ENCODE measurements at places on chromosomes 7 and 10.

GRCh38 chr10:8035006-8035640 is 19.4 kb upstream of the GATA3 start:
- peak; percentile 67 for DNase-seq

DNA sequence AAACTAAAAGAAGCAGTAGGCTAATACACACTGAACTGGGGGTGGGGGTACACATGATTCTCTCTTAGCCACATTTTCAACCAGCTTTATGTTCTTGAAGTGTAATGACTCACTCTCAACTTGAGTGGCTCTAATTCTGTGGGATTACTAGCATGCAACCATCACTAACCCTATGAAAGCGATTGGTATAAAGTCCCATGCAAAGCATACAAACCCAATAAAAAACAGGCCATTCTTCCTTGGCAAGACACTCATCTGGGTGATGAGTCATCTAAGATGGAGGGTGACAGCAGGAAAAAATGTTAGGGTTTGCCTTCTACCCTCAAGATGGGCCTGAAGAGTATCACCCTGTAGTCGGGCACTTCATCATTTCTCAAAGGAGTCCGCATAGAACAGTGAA is 14.9 kb upstream of the PON3 start:
- no peak for DNase-seq

DNA sequence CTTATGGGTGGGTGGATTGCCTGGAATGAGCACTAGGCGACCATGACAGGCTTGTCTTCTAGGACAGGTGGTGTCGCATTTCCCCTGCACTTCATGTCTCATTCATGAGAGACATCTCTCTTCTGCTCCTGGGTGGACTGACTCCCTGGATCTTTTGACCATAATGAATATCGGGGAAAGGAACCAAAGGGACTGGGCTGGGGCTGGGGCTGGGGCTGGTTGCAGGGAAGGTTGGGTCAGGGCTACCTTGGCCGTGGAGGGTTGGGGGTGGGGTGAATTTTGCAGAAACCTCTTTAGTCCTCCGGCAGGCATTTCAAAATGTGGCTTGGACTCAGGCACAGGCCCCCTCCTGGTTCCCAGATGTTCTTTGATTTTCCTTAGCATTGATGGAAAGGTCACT is 319.2 kb downstream of the ZNF716 start:
- DNase-seq, result no peak

GRCh38 chr7:17029150-17029549 is 147.4 kb upstream of the AGR3 start:
- DNase-seq, result no peak

- DNase-seq, result no peak
Observed at GRCh38 chr10:34555653-34556052, 259.4 kb downstream of the PARD3 start.

DNA sequence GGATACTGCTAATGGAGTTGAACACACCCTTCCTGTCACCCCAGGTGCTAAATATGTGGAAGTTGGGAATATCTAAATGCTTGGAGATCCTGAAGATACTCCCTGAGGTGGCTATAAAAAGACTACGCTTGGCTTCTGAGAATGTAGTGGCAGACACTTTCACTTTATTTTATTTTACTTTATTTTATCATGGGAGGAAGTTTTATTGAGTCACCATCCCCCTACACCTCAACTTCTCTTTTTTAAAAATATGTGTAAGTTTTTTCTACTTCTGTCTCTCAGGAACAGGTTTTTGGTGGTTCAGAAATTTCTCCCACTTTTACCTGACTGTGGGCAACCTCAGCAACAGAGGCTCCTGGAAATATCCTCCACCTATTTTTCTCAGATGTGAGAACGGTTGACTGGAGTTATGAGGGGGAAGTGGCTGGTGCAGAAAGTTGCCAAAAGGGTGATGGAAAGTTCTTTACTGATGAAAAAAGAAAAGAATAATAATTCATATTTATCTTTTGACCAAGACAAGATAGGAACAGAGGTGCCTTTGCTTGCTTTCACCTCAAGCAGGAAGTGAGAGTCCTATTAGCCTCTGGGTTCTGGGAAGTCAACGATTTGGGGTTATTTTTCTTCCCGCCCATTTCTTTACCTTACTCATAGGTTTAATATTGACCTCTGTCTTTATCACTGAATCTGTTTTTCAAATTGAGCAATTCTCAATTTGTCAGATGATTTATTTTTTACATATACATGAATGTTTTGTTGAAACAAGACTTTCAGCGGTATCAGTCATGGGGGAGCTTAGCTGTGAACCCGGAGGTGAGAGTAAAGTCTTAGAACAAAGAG is 103.6 kb downstream of the AHR start:
- no peak for DNase-seq

- no peak for DNase-seq
Observed at GRCh38 chr7:47430422-47430821, 151.5 kb downstream of the TNS3 start.

GRCh38 chr7:84162125-84162524 is 32.5 kb downstream of the SEMA3A start:
- DNase-seq, result no peak

GRCh38 chr7:55253188-55253587 is 111.9 kb upstream of the LANCL2 start:
- no peak for DNase-seq

DNA sequence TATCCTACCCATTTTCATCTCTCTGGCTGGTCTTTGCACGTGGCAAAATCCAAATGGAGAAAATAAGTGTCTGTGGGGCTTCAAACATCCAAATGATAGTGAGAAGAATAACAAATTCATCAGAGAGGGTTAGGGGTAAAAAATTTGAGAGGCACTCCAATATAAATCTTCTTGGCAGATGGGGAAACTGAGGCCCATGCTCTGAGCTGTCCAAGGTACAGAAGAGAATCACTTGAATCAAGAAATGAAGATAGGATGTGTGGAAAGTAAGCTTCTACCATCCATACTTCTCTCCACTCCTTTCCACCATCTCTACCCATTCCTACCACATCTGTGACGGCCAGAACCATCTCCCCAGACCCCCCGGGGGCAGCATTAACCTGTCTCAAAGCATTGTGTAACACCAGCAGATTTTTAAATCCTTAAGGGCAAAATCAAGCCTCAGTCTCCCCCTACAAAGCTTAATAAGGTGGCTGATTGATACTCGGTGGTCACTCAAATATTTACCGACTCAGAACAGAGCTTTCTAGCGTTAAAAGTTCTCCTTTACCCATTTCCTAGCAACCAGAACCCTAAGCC is 818 bp downstream of the GOT1 start:
- no peak for DNase-seq

DNA sequence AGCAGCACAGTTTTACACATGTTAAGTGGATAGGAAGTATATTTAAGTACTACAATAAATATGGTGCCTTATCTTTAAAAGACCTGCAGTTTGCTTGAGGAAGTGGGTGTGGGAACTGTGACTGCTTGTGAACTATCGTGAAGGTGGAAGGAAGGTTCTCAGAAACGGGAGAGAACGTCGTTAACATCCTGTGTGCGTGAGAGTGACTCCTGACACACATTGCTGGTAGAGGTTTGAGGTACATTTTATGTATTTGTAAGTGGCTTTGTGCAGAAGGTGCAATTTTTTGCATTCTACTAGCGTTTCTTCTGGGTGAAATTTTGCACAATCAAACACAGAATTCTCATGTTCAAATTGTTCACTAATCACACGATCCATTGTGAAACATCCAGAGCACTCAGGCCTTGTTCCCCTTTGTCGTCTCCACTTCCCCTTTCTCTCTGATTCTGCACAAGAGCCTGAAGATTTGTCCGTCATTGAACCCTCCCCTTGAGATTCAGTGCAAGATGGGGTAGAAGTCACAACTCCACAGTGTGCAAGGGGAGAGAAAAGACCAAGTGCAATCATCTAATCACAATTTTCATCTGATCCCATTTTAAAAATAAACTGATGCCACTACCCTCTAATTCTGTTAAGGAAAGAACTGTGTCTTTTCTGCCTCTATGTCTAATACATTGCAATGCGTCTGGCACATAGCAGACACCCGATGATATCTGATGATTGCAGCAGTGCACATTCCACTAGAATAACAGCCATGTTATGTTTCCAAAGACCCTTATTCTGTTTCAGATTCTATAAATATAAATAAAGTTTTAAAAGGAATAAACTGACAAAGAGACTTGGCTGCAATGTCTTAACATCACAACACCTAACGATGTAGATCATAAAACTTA is 279.9 kb downstream of the NEBL start:
- no peak for DNase-seq

GRCh38 chr10:70034232-70034631 is 18.4 kb upstream of the MACROH2A2 start:
- DNase-seq, result no peak

DNA sequence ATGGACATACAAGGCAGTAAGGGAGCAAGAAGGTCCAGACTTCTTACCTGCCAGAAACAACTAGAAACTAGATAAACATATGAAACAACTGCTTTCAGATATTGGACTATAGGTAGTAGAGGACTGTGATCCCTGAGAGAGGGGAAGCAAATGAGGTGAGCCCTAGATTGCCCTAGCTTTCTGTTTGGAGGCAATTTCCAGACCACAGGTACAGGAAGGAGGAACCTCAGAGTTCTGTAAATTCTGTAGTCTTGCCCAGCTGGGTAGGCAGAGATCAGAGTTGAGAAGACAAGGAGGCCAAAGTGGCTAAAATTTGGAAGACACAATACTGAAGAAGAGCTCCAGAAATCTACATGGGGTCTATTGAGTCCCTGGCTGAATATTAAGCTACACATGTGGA is 21.0 kb downstream of the CDK6 start:
- no peak for DNase-seq
